ENCODE measurements at places on chromosomes 5 and 9. TPM values are rescaled to one million over a fixed set of nuclear protein-coding genes. Genes with fewer than 3 reads are reported as not detected.

GRCh38 chr9:101028346-101029314, at the start of gene PLPPR1:
TSS of gene PLPPR1 (plus strand) at chr9:101028727.
- no peaks in the 10 kb centered on the region for H3K4me1 ChIP-seq
- H3K27me3 ChIP-seq = peaks cover 51% of the 10 kb centered on the region

- no peaks in the 10 kb centered on the region for H3K4me1 ChIP-seq
- no peak overlapping the region for H3K27ac ChIP-seq
- H3K4me3 ChIP-seq = no peak overlapping the region
- DNase-seq = no peak
- H3K27me3 ChIP-seq = no peaks in the 10 kb centered on the region
These were observed 111.4 kb upstream of the SLC1A3 start for GRCh38 chr5:36494841-36495601.

CORO2A gene
- 11.3 TPM for total RNA-seq

DNA sequence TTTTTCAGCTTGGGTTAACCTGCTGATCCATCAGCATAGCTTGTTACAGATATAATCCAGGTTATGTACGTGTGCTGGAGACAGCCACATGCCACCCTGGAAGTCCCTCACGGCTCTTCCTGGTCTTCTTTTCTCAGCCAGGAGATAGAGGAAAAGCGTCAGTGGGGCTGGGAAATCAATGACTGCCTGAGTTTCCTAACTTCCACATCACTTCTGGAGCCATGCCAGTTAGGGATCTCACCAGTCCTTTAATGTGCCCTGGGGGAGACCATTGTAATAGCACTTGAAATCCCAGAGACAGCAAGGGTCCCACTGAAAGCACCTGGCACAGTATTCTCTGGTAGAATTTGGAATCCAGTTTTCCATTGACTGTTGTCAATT, 29.2 kb downstream of the ANXA2R start:
- peak overlapping the region; percentile 92 for H3K27ac ChIP-seq
- no peak overlapping the region for H3K4me3 ChIP-seq
- H3K36me3 ChIP-seq = no peaks in the 10 kb centered on the region
- H3K27me3 ChIP-seq = peaks cover 69% of the 10 kb centered on the region
- DNase-seq = peak; percentile 15

DNA sequence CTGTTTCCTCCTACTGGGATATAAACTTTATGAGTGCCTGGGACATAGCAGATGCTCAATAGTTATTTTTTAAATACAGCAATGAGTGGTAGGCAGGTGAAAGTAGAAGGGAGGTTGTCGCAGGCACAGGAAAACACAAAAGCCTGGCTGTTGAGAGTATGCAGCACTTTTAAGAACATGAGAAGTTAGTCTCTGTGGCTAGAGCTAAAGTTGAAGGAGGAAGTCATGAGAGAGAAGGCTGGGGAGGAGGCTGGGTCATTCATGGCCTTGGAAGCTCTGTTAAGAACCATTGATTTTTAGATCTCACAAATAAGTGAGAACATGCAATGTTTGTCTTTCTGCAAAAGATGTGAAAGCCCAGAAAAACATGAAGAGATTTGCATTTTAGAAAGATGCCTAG, 126.7 kb downstream of the PRKACG start:
- no peak overlapping the region for H3K4me3 ChIP-seq
- no peak overlapping the region for H3K27ac ChIP-seq
- H3K4me1 ChIP-seq = no peaks in the 10 kb centered on the region
- H3K27me3 ChIP-seq = no peaks in the 10 kb centered on the region
- DNase-seq = no peak

GRCh38 chr5:116897291-116897690, 322.7 kb upstream of the SEMA6A start:
- no peaks in the 10 kb centered on the region for H3K36me3 ChIP-seq
- DNase-seq = no peak
- no peaks in the 10 kb centered on the region for H3K4me1 ChIP-seq

LMNB1 gene
- total RNA-seq = 7.6 TPM

DNA sequence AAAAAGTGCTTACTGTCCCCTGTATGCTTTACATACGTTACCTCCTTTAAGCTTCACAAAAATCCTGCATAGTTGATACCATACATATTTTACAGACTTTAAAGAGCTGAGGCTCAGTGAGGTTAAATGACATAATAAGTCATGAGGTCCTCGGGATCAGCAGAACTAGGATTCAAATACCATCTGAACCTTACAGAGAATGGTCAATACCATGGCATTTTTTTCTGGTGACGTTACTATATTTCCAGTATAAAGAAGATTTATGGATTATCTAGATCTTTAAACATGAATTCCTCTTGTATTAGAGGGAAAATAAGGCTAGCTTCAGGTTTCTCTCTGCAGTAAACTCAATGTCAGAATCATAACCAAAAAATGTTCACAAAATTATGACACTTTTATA, 153.7 kb upstream of the GPR151 start:
- no peak overlapping the region for H3K27ac ChIP-seq
- no peak for DNase-seq
- H3K36me3 ChIP-seq = no peaks in the 10 kb centered on the region
- H3K4me1 ChIP-seq = no peaks in the 10 kb centered on the region
- H3K4me3 ChIP-seq = no peak overlapping the region

Data from stomach (tissue), 19 donors.